ENCODE measurements at places on chromosomes 5 and 9.

GRCh38 chr5:151281001-151281639 lies 22.4 kb downstream of the SLC36A3 start:
- no peak for DNase-seq

DNA sequence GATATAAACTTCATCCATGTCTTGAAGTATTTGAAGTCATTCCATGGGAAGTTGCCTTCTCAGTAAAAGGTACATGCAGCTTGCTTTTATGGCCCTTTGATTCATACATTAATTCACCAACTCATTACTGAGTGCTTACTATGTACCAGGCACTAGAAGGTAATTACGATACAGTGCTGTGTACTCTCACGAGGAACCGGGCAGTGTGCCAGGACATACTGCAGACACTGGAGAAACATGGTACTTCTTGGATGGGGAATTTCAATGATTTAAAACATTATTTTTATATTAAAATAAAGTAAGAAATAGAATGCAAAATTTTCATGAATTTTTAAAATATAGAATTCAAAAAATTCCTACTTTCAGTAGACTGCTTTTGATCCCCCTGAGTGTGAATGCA lies 71.4 kb upstream of the WDR41 start:
- no peak for DNase-seq

DNA sequence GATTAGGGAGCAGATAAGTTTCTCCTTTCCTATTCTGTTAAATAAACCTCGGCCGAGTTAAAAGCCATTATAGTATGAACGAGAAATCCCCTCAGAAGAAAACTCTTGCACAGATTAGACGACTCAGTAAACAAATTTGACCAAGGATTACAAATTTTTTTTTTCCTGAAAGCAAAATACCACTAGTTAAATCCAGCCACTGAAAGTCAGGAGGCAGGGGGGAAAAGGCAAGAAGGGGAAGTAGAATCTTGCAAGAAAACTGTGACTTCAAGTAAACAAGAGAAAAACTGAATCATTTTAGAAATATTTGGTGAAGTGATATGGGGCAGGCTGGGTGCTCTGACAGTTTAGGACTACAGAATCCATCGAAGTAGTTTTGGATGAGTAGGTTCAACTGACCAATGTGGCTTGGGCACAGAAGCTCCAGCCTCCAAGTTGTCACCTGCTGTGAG lies 251.0 kb downstream of the DENND1A start:
- DNase-seq: no peak

DNA sequence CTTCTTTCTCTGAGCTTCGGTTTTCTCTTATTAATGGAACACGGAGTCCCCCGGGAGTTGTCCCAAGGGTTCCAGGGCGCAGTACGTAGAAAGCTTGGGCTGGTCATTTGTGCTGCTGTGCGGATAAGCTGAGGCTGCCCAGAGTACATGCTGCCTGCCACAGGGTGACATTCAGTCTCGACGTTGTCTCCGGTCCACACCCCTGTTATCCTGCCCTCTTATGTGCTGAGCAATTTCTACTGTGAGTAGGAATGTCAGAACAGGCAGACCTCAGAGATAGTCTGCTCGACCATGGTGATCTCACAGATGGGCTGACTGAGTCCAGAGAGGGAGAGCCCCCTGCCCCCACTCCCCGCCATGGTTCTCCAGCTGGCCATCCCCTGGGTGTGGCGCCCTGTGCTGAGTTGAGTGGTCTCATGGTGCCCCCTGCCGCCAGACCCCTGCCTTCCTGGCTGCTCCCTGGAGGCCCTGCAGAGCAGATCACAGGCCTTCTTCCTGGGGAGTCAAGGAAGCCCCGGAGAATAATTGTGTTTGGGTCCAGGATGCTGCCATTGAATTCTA lies 124.0 kb downstream of the RGS3 start:
- DNase-seq: no peak

- DNase-seq: no peak
Observed at GRCh38 chr5:77560677-77561263, 68.7 kb upstream of the WDR41 start.

DNA sequence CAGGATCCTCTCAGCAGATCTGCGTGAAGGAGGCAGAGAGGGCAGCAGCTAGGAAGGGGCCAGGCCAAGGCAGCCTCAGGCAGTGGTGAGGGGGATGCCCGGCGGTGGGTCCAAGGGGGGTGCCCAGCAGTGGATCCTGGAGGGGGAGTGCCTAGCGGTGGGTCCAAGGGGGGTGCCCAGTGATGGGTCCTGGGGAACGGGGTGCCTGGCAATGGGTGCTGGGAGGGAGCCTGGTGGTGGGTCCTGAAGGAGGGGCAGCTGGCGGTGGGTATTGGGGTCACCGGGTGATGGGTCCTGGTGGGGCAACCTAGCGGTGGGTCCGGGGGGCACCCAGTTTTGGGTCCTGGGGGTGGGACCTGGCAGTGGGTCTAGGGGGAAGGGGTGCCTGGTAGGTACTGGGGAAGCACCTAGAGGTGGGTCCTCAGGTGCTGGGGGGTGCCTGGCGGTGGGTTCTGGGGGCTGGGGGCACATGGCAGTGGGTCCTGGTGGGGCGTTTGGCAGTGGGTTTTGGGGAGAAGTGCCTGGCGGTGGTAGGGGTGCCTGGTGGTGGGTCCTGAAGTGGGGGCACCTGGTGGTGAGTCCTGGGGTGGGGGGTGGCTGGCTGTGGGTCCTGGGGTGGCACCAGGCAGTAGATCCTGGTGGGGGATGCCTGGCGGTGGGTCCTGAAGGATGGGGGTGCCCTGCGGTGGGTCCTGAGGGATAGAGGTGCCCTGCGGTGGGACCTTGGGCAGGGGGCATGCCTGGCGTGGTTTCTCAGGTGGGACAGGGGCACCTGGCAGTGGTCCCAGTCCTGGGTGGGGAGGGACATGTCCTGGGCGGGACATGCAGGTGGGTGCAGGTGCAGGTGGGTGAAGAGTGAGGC lies 1.9 kb downstream of the LRRC14B start:
- DNase-seq: no peak

- DNase-seq: no peak
Observed at GRCh38 chr5:157484768-157485167, 24.8 kb downstream of the NIPAL4 start.
